ENCODE measurements at places on chromosomes 5 and 9.

- DNase-seq: peak; percentile 34
Measured at GRCh38 chr5:28750251-28750650, 1711.9 kb upstream of the CDH9 start.

DNA sequence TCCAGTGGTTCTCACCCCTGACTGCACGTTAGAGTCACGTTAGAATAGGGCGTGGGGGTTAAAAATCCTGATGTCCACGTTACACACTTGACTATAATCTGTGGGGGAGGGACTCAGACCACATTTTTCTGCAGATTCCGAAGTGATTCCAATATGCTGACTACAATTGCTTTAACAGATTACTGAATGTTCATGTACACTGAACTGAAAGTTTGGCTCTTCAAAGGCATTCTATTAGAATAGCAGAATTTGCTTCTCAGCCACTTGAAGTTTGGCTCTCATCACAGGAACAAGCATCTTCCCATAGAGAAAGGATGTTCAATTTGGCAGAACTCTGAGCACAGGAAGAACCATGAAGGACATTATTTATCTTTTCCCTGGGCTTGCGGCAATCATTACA is 84.5 kb downstream of the HAPLN1 start:
- peak; percentile 37 for DNase-seq

DNA sequence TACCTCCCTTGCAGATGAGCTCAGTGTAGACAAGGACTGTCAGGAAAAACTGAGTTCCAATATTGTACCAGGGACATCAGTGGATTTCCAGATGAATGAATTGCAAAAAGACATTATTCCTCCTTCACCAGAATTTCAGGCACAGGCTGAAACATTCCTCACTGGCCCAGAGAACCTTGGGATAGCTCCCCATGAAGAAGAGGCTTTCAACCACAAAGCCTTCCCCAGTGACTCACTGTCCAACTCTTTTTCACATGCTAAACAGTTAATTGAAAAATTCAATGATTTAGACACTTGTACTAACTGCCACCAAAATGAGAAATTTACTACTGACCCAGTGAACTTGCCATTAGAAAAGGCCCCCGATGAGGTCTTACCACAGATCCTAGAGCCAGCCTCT is 144.5 kb downstream of the UNC13B start:
- peak; percentile 55 for DNase-seq

DNA sequence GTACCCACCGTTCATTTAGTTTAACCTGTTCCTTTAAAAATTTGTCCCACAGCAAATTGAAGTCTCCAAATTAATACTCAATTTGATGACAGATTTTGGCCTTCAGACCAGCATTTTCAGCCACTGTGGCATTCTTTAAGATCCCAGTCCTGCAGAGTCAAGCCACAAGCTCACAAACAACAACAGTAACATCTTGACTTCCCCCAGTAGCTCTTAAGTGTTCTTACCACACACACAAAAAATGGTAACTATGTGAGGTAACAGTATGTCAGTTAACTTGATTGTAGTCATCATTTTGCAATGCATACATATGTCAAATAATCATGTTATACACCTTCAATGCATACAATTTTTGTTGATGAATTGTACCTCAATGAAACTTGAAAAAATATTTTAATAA is 247.9 kb downstream of the LURAP1L start:
- no peak for DNase-seq

DNA sequence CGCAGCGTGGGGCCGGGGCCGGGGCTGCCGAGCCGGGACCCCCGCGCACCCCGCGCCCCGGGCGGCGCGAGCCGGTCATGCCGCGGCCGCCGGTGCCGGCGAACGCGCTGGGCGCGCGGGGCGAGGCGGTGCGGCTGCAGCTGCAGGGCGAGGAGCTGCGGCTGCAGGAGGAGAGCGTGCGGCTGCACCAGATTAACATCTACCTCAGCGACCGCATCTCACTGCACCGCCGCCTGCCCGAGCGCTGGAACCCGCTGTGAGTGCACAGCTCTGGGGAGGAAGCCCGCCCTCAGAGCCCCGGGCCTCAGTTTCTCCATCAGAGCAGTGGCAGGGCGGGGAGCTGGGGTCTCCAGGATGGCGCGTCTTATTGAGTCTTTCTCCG is 335 bp downstream of the GALNT12 start:
- DNase-seq: no peak

DNA sequence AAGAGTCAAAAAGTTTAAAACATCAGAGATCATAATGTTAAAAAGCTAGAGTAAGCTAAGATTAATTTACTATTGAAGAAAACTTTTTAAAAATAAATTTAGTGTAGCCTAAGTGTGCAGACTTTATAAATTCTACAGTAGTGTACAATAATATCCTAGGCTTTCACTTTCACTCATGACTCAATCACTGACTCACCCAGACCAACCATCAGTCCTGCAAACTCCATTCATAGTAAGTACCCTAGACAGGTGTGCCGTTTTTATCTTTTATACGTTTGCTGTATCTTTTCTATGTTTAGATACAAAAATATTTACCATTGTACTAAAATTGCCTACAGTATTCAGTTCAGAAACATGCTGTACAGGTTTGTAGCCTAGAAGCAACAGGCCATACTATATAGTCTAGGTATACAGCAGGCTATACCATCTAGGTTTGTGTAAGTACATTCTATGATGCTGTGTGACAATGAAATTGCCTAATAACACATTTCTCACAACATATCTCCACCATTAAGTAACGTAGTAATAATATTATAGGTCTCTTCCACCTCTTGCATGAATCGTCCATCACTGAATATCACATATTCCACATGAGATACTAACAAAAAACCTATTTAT is 59.2 kb downstream of the MEGF9 start:
- peak; percentile 25 for DNase-seq

DNA sequence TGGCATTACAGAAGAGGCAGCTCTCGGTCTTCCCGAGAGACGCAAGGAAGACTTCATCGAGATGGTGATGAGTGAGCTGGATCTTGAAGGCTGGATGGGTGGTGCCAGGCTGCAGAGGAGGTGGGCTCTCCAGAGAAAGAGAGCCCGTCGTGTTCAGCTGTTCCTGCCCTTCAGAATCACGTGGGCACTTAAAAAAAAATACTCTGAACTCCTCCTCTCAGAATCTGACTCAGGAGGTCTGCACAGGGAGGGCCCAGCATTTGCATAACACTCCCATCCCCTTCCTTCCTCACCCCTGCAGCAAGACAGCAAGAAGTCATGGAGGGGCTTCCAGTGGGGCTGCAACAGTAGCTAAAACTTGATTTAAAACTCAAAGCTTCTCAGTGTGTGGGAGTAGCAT is 203.0 kb downstream of the ATPSCKMT start:
- DNase-seq: no peak

DNA sequence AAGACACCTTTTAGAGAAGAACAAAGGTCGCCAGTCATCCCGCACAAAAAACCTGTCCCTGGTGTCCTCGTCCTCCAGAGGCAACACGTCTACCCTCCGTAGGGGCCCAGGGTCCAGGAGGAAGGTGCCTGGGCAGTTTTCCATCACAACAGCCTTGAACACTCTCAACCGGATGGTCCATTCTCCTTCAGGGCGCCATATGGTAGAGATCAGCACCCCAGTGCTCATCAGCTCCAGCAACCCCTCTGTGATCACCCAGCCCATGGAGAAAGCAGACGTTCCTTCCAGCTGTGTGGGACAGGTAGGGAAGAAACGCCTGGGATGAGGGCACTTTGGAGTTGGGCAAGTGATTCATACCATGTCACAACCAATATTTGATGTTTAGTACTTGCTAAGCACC is 77.4 kb downstream of the SH3RF2 start:
- no peak for DNase-seq

GRCh38 chr9:133754187-133754586 is 16.0 kb upstream of the SARDH start:
- DNase-seq: no peak

- no peak for DNase-seq
Measured at GRCh38 chr5:173093606-173094005, 37.5 kb downstream of the CREBRF start.

DNA sequence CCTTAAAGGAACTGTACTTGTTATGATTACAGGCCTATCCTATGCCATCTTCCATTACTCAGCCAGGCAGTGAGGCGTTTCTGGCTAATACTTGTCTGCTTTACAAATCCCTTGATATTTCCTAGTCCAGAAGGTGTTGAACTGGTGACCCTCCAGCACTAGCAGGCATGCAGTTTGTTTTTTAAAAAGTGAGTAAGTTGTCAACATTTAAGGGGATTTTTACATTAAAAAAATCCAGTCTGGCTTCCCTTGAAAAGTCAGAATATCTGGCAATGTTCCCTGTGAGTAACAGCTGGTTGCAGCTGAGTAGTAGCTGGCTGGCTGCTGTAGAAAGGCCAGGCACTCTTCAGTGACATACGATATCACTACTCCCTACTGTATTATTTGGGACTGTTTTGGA is 21.8 kb downstream of the GRIN3A start:
- DNase-seq: peak; percentile 28

DNA sequence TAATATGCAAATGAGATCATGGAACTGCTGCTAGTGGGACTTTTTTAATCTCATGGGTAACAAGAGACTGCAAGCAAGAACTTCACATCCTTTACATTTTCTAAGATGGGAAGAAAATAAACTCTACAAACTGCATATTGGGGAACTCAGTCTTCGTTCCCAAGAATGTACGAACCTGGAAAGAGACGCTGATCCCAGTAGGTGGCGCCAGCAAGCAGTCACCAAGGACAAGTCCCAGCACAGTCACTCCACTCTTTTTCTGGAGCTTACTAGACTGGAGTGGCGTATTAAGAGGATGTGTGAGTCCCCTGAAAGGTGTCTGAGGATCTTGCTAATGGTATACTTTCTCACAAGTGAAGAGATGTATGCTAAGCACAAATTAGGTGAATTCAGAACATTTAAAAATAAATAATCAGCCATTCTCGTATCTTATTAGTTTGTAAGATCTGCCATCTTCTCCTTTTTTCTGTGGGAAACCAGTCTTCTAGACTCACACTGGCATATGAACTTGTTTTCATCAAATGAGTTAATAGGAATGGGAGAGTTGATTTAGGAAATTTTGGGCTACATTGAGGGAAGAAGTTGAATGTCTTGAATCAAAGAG is 16.0 kb upstream of the PUM3 start:
- DNase-seq: peak; percentile 59

DNA sequence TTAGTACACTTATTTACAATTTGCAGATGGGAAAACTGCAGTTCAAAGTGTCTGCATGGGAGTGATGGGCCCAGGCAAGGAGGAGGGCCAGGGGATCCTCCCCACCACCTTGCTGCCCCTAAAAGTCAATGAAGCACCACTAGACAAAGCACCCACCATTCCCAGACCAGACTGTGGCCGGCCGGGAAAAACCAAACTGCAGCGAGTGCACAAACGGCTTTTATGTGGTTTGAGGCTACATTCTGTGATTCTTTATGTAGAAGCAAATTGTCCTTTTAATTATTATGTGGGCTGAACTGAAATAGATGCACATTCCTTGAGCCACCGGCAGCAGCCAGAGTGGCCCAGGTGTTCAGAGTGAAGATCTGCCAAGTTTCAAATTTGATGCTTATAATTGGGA is 585.3 kb upstream of the KLF4 start:
- no peak for DNase-seq

- DNase-seq: no peak
Measured at GRCh38 chr5:51385216-51385615, 2.0 kb downstream of the ISL1 start.

GRCh38 chr5:165014439-165014838 is 1509.0 kb downstream of the MAT2B start:
- no peak for DNase-seq

DNA sequence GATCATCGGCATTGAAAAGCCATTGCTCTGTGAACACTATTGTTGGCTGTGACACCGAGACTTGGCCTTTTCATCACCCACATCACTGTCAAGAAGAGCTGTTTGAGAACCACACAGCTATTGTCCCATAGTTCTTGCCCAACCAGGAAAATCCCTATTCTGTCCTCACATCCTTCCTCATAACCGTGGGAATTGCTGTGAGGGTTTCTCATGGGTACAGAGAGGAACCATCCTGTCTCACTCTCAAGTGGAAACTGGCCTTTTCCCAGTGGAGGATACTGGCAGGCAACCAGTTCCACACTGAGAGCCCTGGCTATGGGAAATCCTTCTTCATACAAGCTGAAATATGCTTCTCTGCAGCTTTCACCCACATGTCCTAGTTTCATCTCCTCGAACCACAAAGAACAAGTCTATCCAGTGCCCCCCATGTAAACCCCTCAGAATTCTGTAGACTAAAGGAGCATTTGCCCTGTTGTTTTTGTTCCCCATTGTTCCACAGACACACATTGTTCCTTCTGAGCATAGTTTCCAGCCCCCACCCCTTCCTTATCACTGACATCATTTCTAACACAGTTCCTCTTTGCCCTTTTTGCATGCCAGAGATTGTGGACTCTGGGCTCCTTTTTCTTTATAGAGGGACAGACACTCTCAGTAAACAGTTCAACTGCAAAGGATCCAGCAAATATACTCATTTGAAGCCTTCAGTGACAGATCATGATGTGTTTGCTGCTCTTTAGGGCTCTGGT is 57.8 kb upstream of the C5orf46 start:
- no peak for DNase-seq

DNA sequence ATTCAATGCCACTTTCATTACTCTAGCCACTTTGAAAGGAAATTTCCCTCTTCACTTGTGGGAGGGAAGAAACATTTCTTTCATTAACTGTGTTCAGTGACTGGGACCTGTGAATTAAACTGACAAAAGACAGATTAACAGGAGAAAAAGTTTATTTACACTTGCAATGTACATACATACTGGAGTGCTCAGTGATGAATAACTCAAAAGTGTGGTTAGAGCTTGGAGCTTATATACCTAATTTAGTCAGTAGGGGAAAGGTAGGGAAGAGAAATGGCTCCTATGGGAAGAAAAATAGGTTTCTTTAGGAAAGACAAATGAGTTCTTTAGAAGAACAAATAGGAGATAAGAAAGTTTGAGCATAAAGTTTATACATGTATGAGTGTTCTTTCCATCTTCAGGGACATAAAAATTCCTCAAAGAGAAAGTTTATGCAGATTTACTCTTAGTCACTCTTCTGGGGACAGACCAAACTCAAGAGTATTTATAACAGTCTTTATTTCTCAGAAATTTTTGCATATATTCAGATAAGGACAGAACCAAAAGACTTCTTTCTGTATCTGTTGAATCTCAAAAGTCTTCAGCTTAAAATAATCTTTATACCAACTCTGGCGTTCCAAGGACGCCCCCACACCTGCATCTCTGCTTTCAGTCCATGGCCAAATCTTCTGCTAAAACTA is 120.0 kb upstream of the RAI14 start:
- DNase-seq: no peak
